ENCODE measurements at places on chromosomes 5 and 9.

- DNase-seq: no peak
Observed at GRCh38 chr9:36911601-36912412, 122.3 kb downstream of the PAX5 start.

- no peak for DNase-seq
Observed at GRCh38 chr9:129351058-129351641, 173.1 kb upstream of the IER5L start.

DNA sequence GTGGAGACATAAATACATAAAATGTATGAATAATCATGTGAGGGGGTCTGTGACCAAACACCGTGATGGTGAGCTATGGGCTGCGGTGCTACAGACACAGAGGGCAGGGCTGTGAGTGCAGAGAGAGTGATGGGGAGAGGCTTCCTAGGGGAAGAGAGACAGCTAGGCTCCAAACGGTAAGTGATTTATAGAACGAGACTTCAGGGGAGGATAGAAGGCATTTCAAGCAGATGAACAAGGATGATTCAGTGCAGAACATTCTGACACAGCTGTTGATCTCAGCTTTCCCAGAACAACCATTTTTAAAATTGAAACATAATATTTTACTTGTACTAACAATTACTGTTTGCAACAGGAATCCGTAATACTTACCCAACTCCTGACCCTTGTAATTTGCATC is 100.7 kb downstream of the GAS1 start:
- no peak for DNase-seq

DNA sequence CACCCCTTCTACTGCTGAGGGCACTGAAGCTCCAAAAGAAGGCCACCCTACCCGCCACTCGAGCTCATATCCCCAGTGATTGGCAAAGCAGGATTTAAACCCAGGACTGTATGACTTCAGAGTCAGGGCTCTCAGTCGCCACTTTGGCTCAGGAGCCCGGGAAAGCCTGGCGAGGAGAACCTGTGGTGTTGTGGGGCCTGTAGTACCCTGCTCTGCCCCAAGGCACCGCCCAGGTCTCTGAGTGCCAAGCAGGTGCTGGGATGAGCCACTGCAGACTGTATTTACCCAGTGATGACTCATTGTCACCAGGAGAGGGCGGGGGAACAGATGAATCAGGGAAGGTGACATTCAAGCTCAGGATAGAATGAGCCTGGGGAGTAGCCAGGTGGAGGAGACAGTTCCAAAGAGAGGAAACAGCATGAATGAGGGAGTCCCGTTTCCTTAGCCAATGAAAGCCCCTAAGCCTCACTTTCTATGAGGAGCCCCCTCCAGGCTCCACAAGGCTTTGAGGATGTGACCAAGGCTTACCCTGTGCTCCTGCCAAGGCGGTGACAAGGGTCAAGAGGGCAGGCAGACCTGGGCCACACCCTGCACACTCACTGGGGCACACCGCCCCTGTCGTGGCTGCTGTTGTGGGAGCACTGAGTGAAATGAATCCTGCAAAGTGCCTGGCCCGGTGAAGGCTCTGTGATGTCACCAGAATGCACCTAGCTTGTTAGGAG is 17.8 kb upstream of the DPM2 start:
- peak; percentile 46 for DNase-seq

- no peak for DNase-seq
Observed at GRCh38 chr9:69499959-69500358, 172.2 kb downstream of the APBA1 start.

DNA sequence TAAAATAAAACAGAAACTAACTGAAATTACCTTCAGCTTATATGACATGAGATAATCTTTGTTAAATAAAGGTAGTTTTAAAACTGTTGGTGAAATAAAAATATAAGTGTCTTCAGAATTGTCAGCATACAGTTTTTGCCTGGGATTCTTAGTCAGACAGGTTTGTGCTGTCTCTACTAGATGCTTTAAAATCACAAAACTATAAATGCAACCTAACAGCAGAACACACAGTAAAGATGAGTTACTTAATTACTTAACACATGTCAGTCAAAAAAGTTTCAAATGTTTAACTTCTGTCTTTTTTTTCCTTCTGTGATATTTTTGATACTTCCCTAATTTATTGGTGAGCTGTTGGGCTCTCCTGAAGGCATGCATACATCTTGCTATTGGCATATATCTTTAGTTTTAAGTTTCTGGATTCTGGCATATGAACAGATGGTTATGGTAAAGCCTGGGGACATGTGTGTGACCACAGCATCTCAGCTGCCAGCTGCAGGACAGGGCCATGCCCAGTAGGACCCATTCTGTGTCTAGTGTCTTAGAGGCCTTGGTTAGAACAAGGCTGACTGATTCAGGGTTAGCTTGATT is 231.1 kb upstream of the NUDT12 start:
- DNase-seq: no peak

DNA sequence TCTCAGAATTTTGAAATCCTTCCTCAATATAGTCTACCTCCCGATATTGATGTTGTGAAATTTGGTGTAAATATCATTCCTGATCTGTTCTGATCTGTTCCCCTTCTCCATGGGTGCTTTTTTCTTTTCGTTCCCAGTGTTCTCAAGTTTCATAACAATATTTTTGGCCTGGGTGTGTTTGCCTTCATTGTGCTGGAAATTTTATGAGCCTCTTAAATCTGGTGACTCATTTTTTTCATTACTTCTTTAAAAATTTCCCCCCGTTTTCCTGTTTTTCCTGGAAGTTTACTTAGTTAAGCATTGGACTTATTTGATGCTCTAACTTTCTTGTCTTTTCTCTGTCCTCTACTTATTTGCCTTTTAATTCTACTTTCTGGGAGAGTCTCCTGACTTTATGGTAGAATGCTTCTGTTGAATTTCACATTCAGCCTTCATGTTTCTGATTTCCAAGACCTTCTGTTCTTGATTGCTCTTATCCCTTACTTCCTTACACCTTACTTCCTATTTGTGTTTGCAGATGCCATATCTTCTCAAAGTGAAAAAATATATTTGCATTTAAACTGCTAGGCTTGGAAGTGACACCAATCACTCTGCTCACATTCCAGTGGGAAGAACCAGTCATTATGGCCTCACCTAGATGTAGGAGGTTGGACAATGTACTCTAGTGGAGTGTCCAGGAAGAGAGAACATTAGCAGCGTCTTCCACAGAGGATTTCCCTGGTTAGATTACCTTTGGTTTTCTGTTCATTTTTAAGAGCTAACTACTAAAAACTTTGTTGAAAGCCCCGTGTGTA is 441.9 kb downstream of the ARHGEF28 start:
- no peak for DNase-seq

DNA sequence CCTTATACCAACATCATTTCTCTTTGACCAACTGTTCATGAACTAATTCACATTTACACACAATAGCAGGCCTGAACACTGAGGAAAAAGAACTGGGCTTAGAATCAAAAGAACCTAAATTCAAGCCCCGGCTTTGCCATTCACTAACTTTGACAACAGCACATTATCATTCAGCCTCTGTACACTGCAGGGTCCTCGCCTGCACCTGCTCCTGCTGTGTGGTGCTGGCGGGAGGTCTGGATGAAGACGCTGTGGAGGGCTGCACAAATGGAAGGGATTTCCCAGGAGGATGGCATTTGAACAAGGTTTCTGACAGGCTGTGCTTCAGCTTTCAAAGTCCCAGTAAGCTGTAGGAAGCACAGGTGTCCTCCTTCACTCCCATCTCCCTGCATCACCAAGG is 151.2 kb downstream of the ZDHHC21 start:
- no peak for DNase-seq

GRCh38 chr9:13209498-13209897 is 70.0 kb downstream of the MPDZ start:
- no peak for DNase-seq

- no peak for DNase-seq
Observed at GRCh38 chr9:131398204-131398603, 4.3 kb downstream of the PRRC2B start.

- no peak for DNase-seq
Observed at GRCh38 chr5:57695179-57695578, 212.6 kb upstream of the ACTBL2 start.

GRCh38 chr5:111748304-111748763 is 8.7 kb downstream of the NREP start:
- DNase-seq: peak; percentile 91

- no peak for DNase-seq
Observed at GRCh38 chr5:20266066-20266465, 278.1 kb upstream of the CDH18 start.

- no peak for DNase-seq
Observed at GRCh38 chr9:70395652-70396051, 18.8 kb downstream of the KLF9 start.

DNA sequence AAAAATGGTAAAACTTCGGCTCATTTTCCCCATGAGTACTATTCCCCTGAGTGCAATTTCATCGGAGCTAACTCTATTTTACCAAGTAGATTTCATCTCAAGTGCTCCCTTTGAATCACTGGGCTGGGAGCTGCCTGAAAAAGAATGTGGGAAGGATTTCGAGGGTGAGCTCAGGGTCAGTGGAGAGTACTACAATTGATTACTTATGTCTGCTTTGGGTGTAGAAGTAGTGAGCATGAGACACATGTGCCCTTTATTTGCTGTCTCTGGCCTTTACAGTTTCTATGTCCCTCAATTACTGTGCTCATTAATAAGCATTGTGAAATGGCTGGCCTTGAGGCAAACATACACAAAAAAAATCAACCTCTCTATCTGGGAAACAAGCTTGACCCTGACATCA is 172.7 kb upstream of the RFX3 start:
- no peak for DNase-seq

DNA sequence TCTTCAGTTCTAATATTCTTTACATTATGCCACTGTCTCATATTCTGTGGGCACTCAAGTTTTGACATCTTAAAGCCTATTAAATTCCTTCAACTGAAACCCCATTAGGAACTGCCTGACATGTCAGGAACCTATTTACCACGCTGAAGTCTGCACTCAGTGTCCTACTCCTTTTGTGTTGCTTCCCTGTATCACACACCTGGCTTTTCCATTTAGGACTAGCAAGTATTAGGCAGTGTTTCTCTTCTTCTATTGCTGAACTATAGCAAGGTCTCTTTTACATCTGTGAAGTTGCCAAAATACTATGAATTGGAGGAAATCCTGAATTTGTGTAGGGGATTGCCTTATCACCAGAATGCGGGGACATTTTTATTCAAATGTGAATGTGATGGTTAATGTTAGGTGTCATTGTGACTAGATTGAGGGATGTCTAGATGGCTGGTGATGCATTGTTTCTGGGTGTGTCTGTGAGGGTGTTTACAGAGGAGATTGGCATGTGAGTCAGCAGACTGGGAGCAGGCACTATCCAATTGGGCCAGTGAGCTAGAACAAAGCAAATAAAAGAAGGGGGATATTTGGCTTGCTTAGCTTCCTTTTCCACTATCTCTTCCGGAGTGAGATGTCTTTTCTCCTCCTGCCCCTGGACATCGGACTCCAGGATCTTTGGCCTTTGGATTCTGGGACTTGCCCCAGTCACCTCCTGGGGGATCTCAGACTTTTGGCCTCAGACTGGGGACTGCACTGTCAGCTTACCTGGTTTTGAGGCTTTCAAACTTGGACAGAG is 21.2 kb upstream of the VCAN start:
- DNase-seq: no peak

DNA sequence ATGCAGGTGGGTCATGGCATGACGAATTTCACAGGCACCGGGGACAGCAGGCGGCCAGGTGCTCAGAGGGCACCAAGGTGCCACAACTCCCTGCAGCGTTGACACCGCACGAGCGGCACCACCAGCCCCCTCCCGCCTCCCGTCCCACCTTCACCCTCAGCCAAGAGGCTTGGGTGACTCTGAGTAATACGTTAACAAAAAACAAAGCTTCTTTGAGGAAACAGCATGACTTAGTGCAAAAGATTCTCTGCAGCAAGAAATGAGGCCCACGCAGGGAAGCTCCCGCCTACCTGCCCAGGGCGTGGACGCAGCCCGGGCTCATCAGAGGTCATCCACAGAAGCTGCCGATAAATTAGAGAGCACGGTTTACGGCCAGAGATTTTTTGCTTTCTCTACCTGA is 4.1 kb downstream of the TMEM250 start:
- no peak for DNase-seq

DNA sequence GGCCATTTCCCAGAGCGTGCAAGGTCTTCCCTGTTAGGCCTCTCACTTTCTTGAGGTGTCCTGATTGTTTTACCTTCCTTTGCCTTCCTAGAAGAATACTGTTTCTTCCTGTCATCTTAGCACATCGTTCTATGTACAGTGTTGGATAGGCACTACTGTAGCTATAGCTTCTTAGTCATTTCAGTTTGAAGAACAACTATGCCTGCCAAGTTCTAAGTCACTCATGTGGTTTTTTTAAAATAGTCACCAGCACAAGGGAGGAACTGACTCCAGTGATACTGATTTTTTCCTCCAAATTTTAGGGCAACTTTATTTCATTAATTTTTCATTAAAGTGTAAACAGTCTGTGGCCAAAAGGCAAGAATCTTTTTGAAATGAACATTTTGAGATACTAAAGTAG is 122.4 kb upstream of the NR5A1 start:
- DNase-seq: no peak

DNA sequence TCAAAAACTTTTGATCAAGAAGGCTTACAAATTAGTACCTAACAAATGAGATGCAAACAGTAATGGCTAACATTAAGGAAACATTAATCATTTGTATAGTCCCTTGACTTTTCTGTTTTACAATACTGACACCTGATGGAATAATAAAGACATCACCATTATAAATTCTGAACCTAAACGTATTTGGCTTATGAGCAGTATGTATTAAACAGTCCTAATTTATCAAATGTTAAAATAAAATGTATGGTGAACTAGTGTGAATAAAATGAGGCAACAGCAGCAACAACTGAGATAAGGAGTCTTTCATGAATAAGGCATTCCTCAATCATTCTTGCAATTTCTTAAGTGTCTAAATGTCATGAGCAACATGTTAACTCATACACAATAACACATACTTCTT is 6.0 kb downstream of the PUM3 start:
- DNase-seq: no peak

GRCh38 chr9:104835161-104835560 is 71.2 kb downstream of the NIPSNAP3B start:
- no peak for DNase-seq

DNA sequence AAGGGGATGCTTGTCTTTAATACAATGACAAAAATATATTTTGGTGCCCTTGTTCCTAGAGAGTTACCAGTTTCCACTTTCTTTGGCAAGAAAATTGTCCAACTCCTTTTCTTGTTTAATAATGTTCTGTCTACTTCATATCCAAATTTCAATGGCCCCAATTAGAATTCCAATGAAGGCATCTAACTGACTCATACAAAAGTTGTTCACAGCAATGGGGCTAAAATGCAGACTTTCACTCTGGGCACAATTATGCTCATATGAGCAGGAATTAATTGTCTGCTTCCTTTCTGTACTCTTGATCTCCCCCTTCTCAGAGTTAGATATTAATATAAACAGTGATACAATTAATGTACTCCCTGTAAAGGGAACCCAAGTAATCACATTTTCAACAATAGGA is 42.1 kb upstream of the ZNF622 start:
- no peak for DNase-seq

GRCh38 chr5:137488516-137488915 is 10.6 kb downstream of the SPOCK1 start:
- no peak for DNase-seq

- DNase-seq: no peak
Observed at GRCh38 chr9:73265876-73266275, 114.2 kb downstream of the ANXA1 start.
